ENCODE measurements at places on chromosomes 5 and 9.

GRCh38 chr5:175340180-175340579, 103.8 kb downstream of the DRD1 start:
- DNase-seq: no peak

DNA sequence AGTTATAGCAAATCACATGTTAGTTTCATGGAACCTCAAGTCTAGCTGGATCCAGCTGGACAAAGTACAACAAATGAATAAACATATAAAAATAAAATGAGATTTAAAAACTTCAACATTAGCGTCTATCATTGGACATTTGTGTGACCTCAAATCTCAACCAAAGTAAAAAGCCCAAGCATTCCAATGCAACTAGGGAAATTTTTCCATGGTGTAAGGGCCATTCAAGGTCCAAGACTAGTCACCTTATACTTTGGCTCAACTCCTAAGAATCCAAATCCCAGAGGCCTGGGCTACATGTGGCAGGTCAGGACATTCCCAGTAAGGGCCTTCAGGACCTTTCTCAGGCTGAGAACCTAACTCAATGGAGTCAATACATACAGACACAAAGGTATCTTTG, 137.4 kb upstream of the DMAC1 start:
- DNase-seq: no peak

DNA sequence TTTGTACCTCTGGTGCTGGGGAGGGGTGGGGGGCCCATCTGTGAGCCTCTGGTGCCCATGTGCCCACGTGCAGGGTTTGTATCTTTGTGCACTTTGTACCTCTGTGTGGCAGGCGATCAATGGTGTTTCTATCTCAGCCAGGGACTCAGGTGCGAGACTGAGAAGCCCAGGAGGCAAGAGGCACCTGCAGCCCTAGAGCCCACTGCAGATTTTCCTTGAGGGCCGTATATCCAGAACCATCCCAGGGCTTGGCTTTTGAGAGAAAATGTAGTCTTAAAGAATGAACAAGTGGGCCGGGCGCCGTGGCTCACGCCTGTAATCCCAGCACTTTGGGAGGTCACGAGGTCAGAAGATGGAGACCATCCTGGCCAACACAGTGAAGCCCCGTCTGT, 52.2 kb upstream of the KCNMB1 start:
- no peak for DNase-seq

- DNase-seq: no peak
These were observed 351.9 kb upstream of the TNC start for GRCh38 chr9:115469841-115470240.

- no peak for DNase-seq
These were observed 58.6 kb upstream of the LMNB1 start for GRCh38 chr5:126718236-126718868.

DNA sequence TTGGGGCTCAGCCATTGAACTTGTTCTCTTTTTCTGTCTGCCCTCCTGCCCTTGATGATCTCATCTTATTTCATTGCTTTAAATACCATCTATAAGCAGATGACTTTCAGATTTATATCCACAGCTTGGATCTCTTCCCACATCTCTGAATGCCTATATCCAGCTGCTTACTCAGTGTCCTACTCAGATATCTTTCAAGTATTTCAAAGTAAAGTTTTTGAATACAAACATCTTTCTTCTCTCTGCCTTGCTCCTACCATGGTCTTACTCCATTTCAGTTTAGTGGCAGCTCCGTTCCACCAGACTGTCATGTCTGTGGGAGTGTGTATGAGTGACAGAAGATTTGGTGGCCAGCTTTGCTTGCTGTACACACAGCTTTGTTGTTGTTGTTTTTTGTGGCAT, 59.7 kb downstream of the ERBIN start:
- no peak for DNase-seq

GRCh38 chr9:79257790-79258351, 313.9 kb upstream of the TLE4 start:
- DNase-seq: no peak

DNA sequence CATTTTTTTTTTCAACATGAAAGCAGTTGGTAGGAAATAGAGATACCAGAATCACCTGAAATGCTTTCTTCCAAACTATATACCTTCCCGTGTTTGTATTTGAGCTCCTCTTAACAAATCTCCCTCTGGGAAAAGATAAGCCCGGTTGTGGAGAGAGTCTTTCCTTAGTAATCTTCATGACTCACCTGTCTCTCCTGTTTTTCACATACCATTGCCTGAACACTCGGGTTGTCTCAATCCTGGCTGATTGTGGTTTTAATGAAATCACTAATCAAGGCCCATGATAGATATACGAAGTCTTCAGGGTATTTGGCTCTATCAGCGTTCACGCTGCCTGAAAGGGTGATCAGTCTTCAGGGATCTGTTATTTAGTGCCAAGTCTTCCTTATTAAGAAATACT, 136.7 kb downstream of the MAN2A1 start:
- no peak for DNase-seq

DNA sequence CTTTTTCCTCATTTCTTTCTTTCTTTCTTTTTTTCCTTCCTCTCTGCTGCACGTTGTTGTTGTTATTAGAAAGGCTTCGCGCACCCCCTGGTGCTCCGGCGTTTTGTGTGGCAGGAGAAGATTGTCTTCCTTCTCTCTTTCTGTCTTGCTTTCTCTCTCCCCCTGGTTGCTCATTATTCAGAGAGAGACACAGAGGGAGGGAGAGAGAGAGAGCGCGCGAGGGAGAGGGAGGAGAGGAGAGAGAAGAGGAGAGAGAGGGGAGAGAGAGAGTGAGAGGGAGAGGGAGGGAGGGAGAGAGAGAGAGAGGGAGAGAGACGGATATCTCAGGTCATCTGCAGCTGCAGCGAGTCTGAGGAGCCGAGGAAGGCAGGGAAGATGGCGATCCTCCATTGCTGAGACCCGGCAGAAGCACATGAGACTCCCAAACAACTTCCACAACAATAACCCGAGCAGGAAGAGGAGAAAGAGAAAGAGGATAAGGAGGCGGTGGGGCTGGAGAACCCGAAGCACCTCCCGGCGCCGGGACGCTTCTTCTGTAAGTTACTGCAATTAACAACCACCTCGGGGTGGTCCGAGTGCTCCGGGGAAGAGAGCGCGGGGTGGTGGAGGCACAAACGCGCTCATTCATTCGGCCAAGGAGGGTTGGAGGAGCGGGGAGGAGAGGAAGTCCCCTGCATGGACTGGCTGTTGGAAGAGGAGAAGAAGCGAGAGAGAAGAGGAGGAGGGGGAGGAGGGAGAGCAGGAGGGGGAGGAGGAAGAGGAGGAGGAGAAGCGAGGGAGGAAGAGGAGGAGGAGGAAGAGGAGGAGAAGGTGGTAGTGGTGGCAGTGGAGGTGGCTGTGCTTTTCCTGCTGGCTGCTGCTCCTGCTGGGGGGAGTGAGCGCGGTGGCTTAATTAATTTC, at the start of gene ZNF462:
Gene ZNF462, plus strand, starts transcription at position 346 of the 900 bp plus-strand sequence. CDS start 60,218 bp downstream, outside the sequence.
- DNase-seq: no peak

- DNase-seq: no peak
These were observed 13.8 kb downstream of the FOXE1 start for GRCh38 chr9:97866848-97867247.

- no peak for DNase-seq
These were observed 38.7 kb upstream of the NUDT12 start for GRCh38 chr5:103601314-103601713.

DNA sequence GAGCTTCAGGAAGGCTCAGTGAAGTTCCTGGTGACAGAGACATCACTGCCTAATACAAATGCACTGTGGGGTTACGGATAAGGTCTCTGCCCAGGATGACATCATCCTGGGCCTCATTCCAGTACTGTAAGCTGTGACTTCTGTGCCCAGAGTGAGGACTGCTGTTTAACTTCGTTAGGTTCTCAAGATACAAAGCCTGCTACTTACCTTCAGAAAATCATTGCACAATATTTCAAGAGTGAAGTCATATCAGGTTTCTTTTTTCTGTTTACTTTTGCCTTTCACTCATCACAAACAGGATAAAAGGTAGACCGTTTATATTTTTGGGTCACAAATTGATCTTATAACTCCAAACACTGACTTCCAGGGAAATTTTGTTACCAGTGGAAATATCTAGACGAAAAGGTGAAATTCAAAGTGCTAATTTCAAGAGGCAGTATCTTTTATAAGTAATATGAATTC, 241.2 kb downstream of the PIK3R1 start:
- no peak for DNase-seq

All from activated naive CD4-positive, alpha-beta T cell treated with Interleukin-2 at 50 U/mL for 16 hours (primary cell).